ENCODE measurements at places on chromosomes 2 and 18.

DNA sequence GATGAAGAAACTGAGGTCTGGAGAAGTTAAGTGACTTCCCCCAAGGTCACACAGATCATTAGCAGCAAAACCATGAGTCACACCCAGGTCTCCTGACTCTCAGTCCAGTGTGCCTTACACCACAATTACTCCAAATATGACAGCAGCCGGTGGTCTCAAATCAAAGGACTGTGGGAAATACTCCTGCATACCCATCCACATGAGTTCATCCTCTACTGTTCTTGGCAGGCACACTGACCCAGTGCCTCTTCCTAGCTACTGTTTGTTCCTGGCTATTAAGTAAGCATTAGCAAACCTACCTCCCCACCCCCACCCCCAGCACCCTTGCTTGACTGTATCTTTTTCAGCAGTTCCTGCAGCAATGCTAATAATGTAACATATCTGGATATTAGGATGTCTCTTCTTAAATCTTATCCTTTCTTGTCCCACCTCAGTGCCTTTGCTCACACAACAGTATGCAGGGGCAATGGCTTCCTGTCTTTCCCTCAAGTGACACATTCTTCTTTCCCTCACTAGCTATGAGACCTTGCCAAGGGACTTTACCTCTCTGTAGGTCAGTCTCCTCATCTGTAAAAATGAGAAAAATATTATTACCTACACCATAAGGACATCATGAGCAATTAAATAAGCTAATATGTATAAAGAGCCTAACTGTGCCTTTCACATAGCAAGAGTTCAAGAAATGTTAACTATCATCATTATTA, 46.2 kb downstream of the FAM98A start:
- no peak for DNase-seq

DNA sequence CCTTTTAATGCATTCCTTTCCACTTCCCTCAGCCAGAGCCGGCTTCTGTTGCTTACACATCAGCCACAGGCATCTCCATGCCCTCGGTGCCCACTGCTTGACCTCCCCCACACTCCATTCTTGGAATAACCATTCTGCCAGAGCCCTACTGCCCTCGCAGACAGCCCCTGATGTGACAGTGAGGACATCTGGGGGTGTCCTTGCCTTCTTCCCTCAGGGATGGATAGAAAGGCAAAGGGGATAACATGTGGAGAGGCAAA, 6.4 kb upstream of the NPPC start:
- no peak for DNase-seq

DNA sequence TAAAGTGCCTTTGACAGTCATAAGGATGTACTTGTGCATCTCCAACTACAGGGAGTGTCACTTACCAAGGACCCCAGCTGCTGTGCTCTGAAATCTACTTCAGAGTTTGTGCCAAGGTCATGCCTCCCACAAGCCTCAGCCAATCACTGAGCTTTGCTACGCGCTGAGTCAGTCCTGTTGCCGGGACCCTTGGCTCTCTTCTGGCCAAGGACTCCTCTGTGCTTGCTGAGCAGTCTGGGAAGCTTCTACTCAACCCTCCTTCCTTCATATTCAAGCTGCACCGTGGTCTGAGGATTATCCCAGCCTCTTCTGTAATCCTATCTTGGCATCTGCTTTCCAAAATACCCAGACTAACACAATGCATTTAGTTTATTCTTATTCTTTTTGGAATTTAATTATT, 398.9 kb upstream of the FANCL start:
- DNase-seq = no peak

DNA sequence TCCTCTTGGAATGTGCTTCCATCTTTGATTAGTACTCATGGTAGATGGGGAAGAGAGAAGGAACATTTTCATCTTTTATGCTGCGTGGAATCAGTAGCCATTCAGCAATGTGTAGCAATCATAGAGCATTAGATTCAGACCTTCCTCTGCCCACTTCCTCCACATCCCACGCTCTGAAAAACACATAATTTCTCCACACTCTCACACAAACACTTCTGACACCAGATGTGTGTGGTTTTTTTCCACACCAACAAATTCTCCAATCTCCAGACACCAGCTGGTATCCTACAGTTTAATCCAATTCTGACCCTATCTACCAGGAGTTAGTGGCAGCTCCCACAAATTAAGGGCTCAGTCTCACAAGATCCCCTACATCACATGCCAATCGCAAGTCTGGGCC, 103.3 kb downstream of the AOX1 start:
- DNase-seq = no peak

DNA sequence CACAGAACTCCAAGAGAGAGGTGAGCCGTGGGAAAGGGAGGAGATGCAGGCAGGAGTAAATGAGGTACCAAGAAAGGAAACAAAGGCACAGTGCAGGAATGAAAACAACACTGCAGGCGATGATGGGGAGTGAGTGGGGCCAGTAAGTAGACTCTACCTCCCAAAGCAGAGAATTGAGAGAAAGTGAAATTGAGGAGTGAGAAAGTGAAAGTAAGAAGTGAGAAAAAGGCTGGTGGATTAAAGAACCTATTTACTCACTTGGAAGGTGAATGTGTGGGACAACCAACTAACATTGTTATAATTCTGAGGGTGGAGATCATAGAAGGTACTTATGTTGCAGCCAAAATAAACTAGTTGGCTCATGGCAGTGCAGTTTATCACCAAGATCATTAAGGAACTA, 193.1 kb upstream of the TMEM200C start:
- no peak for DNase-seq

GRCh38 chr2:88827821-88828220, 136.3 kb downstream of the RPIA start:
- DNase-seq = no peak

DNA sequence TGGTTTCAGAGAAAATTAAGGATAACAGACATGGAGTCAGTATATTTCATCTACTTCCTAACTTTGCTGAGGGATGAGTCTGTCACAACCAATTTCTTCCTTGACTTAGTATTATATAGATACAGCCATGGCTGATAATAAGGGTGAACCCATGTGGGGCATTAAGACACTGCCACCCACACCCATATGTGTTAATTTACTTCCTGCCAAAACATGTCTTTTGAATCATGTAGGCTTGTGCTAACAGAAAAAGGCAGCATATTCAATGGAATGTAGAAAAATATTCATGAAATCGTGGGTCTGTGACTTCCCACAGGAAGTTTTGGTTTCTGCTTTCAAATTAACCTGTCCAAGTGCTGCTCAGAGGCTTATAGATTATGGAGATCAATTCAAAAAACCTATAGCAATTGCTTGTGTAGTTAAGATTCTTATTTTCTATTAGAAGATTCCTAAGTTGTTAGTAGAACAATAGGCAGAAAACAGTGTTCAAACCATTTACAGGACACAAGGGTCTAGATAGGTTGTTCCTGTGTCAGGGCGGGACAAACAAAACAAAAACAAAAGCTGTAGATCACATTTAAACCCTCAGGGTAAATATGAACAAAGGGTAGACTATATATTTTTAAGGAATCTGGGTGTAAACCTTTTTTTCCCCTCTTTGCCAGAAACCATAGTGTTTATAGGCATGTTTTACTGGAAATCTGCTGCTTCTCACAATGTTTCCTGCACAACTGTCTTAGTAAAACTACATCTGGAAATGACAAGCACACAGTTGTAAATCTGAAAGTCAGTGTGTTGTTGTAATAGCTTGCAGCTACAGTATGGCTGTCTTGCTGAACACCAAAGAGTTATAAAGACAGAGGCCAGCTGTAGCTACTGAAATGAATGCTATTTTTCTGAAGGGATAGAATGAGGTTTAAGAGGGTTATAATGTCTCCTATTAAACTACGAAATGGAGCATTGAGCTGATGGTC, 691.2 kb downstream of the EPHA4 start:
- DNase-seq = no peak

- no peak for DNase-seq
Observed at GRCh38 chr2:200428961-200429665, 80.8 kb downstream of the KCTD18 start.

GRCh38 chr18:70469916-70470315, 181.1 kb downstream of the SOCS6 start:
- no peak for DNase-seq

DNA sequence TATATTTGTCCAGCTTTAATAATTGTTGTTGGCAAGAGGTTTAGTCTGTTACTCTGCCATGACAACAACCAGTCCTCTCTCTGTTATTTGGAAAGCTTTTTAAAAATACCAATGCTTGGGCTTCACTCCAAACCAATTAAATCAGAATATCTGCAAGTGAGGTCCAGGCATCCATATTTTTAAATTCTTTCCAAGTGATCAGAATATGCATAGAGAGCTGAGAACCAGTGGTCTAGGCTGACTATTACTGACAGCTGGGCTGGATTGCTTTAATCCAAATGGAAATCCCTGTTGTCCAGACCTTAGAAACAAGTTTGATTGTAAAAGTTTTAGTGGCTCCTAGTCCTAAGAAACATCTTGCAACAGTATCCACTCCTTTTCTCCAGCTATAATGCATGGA, 1059.7 kb upstream of the ACVR2A start:
- DNase-seq = no peak

- no peak for DNase-seq
Observed at GRCh38 chr2:239394346-239394945, 6.4 kb downstream of the HDAC4 start.

GRCh38 chr2:109120166-109120565, 8.8 kb upstream of the SH3RF3 start:
- no peak for DNase-seq

DNA sequence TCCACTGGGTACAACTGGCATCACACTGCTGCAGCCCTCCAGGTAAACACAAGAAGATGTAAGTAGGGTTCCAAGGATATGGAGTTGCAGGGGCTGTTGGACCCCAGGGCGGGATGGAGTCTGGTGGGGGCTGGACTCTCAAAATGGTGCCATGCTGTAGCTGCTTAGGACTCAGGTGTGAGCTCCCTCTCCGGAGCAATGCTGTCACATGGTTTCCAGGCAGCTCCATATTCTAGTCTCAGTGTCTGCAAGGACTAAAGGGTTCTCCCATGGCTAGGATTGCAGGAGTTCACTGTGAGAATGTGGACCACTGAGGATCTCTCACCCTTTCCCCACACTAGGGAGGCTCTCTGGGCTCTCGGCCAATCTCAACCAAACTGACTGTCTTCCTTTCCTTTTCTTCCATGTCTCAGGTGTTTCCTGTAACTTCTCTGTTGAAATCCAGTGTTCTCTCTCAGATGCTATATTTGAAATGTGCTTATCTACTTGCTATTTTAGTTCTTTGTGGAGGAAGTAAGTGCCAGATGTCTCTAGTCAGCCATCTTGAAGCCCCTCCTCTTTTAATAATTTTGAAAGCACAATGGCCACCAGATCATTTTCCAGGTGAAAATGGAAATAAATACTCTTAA, 57.6 kb downstream of the CCNT2 start:
- no peak for DNase-seq

- no peak for DNase-seq
Observed at GRCh38 chr2:85503851-85504777, 34.9 kb upstream of the MAT2A start.

- DNase-seq = no peak
Observed at GRCh38 chr2:111534910-111535352, 349.1 kb downstream of the ANAPC1 start.
